Upper lobe of left lung (tissue), 6 donors: ENCODE measurements at places on chromosomes 16 and 17. TPM values are rescaled to one million over a fixed set of nuclear protein-coding genes. Genes with fewer than 3 reads are reported as not detected.
A peak's percentile ranks its signal among the peaks of the same experiment; 100 is the strongest.

GRCh38 chr16:50304467-50305440, 38.4 kb downstream of the ADCY7 start:
- DNase-seq, result peak; percentile 20

DNA sequence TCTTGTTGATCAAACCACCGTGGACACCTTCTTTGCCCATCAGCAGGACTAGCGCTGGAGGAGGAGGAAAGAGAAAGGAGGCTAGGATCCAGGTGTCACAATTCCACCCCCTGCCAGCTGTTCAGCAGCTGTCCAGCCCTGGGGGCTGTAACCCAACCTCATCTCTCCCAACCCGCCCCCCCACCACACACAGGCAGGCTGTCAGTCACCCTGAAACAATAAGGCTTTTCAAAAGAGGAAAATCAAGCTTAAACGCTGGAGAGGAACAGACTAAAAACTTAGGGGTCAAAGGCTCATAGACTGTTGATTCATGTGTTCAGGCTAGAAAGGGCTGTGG, 2.4 kb downstream of the PFN1 start:
- no peak for DNase-seq

- DNase-seq, result no peak
Observed at GRCh38 chr16:25371342-25371741, 113.7 kb upstream of the ZKSCAN2 start.

GRCh38 chr17:77126519-77126918, 14.2 kb upstream of the SEC14L1 start:
- DNase-seq, result no peak

DNA sequence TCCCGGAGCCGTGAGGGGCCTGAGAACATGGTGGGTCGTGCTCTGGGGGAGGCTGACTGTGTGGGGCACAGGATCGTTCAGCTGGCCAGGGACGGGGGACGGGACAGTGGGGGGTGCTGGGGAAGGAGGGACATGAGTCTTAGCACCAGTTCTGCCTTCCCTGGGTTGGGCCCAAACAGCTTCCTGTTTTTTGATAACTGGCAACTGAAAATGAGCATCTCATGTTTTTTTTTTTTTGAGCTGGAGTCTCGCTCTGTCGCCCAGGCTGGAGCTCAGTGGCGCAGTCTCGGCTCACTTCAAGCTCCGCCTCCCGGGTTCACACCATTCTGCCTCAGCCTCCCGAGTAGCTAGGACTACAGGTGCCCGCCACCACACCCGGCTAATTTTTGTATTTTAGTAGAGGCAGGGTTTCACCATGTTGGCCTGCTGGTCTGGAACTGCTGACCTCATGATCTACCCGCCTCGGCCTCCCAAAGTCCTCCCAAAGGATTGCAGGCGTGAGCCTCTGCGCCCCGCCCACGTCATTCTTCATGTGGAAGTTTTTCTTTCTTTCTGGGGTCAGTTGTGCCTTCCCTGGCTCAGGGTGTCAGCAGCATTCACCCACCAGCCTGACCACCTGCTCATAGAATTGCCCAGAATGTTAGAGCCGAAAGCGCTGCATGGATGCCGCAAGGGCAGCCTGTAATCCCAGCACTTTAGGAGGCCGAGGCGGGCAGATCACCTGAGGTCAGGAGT, 6.4 kb downstream of the ASPSCR1 start:
- no peak for DNase-seq

GRCh38 chr17:17985555-17985954, 12.9 kb downstream of the DRC3 start:
- no peak for DNase-seq

- DNase-seq, result no peak
Observed at GRCh38 chr16:77898671-77899211, 110.4 kb downstream of the VAT1L start.

GRCh38 chr17:79242873-79243602, 168.4 kb downstream of the ENGASE start:
- no peak for DNase-seq

DNA sequence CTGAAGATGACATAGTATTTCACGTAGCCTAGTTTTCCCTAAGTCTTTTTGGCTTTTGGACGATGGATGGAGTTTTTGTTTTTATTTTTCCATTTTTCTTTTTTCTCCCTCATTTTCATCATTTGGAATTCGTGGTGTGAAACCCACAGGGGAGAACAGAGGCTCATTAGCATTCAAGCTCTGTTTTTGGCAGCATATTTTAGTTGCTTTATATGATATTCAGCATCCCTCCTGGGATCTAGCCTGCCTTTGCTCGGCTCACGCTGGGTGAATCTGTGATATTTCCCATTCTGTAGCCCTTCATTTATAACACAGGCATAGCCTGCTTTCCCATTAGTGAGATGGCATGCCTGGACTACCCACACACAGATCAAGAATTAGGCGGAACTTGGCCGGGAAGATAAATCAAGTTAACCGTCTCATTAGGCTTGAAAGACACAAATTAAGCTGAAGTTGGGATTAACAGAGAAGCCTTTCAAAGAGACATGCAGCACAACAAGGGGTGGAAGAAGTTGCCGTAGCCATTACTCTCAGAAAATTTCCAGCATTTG, 20.1 kb upstream of the CLEC19A start:
- no peak for DNase-seq

DNA sequence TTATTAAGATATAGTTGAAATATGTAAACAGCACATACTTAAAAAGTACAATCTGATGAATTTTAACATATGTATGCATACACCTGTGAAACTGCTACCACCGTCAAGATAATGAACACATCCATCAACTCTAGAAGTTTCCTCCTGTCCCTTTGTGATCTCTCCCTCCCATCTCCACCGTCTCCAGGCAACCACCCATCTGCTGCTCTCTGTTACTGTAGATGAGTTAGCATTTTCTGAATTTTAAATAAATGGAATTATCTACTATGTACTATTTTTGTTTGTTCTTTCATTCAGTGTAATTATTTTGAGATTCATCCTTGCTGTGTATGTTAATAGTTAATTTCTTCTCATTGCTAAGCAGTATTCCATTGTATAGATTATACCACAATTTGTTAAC, 40.2 kb upstream of the SMPD3 start:
- no peak for DNase-seq

GRCh38 chr16:1341495-1342420, 8.3 kb downstream of the BAIAP3 start:
- peak; percentile 83 for DNase-seq

DNA sequence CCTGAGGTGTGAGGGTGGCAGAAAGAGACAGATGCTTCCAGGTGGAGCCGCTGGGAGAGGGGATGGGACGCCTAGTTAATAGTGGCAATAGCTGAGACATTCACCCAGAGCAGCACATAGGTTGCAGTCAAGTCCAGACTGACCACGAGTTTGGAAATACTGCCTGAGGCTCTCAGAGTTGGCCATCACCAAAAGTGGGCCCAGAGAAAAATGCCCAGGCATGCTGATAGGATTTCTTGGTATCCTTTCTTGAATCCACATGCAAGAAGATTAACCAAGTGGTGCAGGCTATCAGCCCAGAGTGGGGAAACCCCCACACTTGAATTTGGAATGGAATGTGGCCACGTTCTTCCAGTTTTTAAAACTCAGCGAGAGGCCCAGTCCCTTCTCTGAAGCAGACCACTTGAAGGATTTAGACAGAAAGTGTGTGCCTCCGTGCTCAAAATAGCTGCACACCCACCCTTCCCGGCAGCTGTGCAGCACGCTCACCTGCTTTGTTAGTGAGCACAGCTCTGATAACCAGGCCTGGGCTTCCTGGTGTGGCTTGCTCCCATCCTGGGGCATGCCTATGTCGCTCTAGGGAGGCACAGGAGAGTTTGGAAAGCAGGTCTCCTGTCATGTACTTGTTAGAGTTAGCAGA, 35.7 kb downstream of the PLD6 start:
- DNase-seq, result peak; percentile 30

GRCh38 chr17:64401941-64402340, 11.3 kb upstream of the PECAM1 start:
- DNase-seq, result no peak

DNA sequence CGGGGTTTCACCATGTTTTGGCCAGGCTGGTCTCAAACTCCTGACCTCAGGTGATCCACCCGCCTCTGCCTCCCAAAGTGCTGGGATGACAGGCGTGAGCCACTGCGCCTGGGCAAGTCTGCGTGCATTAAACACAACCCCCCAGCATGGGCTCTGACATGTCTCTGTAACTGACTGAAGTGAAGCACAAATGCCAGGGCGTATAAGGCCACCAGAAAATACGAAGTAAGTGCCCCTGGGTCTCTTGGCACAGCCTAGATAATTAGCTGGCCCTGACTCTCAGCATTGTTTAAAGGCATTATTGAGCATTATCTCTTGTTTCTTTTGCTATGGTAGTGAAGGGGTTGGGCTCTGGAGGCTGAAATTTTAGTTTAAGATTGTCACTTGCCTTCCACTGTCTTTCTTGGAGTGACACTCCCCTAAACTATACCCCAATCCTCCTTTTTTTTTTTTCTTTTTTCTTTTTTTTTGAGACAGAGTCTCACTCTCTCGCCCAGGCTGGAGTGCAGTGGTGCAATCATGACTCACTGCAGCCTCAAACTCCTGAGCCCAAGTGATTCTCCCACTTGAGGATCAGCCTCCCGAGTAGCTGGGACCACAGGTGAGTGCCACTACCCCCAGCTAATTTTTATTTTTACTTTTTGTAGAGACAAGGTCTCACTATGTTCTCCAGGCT, 8.2 kb upstream of the SEC14L1 start:
- no peak for DNase-seq

DNA sequence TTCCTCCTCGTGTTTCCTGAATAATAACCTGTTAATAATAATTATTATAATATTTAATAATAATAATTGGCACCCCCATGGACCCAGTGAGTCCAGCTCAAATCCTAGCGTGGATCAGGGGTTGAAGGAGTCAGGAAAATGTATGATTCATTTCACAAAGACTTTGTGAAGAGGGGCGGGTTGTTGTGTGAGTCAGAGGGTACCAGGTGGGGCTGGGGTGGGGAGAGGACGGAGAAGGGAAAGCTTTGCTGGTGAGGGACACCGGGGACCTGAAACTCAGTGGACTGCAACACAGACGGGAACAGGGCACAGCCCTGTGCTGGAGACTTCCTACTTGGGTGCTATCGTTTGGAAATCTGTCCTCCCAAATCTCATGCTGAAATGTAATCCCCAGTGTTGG, 3.1 kb upstream of the ADORA2B start:
- no peak for DNase-seq

GRCh38 chr17:57466017-57466471, 209.7 kb downstream of the MSI2 start:
- no peak for DNase-seq

DNA sequence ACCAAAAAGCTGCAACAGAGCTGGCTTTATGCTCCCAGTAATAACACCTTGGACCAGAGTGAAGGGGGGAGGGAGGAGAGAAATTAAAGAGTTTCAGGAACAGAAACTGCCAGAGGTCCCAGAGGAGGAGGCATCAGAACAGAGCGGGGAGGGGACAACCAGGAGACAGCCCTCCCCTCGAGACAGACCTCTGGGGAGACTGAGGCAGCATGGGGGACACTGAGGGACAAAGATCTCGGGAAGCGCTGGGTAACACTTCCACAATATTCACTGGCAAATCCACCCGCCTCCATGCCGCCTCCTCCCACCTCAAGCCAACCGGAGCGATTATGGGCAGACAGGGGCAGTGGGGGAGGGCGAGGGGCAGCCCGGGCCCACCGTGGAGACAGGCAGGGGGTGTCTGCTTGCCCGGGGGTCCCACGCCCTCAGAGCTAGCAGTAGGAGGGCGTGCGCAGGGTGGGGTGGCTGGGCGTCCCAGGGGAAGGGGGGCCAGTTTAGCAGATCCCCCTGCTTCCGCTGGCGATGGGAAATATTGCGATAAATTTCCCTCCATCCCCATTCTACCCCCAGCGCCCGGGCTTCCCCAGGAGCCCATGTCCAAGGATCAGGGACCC, 1.2 kb downstream of the PCGF2 start:
- peak; percentile 80 for DNase-seq

GRCh38 chr16:23408823-23409298, 44.1 kb downstream of the COG7 start:
- DNase-seq, result no peak

DNA sequence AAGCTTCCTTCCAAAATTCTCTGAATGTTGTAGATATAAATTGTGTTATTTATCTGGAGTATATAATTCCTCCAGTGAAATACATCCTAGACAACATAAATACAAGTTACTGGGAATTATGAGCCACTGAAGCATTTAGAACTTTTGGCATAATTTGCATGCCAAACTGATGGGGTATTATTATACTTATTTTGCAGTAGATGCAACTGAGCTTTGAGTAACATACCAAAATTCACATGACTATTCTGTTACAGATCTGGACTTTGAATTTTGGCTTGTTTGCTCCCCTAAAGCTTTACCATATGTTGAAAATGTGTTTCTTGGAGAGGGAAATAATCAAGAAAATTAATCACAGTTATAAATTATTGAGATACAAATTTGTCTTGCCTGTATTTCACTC, 372.5 kb downstream of the CDH11 start:
- DNase-seq, result no peak

DNA sequence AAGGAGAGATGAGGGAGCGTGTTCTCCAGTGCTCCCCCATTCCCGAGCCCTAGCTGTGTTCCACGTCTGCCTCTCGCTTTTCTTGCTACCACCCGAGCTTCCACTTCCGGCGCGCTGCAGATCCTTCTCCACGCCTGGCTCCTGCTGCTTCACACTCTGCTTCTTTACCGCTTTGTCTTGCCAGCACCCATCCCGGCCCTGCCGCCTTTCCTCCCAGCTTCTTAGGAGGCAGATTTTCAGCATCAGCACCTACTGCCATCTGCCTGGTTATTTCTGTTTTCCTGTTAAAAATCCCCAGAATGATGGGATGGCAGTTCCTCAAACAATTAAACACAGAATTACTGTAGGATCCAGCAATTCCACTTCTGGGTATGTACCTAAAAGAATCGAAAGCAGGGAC, 64.7 kb downstream of the ELAC2 start:
- no peak for DNase-seq

GRCh38 chr17:64158831-64159590, 29.1 kb upstream of the ERN1 start:
- no peak for DNase-seq

DNA sequence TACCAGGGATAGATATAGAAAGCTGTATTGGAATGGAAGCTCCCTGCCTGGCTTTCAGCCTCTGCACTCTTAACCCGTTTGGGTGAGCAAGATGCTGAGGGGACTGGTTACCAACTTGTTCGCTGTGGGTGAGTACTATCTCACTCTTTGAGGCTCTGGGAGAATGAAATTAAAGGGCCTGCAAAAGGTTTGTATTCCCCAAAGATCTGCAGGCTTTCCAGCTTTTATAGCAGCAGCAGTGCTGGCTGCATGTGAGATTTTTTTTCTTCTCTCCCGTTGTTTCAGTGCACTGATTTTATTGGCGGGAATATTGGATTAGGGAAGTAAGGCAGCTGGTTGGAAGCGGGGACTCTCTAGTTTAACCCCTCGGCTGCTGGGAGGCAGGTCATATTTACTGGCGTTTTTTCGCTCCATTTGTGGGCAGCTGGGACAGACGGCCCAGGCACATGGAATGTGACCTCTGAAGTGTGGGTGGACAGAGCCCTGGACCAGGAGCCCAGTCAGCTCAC, 30.9 kb downstream of the C17orf75 start:
- DNase-seq, result no peak

GRCh38 chr17:67035131-67036083, 8.9 kb upstream of the CACNG1 start:
- DNase-seq, result no peak

- DNase-seq, result peak; percentile 70
Observed at GRCh38 chr17:47733047-47733673, at the start of gene TBX21. Gene TBX21, plus strand, starts transcription at chr17:47733236. Its CDS starts 219 bp downstream, at chr17:47733455.

Gene PIRT
- total RNA-seq, result not detected

Gene NUFIP2
- total RNA-seq, result 85.9 TPM

Gene EFNB3
- 5.0 TPM for total RNA-seq

Gene KRTAP17-1
- not detected for total RNA-seq

Gene TBX21
- total RNA-seq, result 5.2 TPM

Gene SLC2A4
- total RNA-seq, result 1.1 TPM
